Substantia nigra (tissue), 51 donors: ENCODE measurements at places on chromosomes 13 and 19.

- DNase-seq = no peak
Measured at GRCh38 chr19:47111006-47111621, 2.5 kb downstream of the ZC3H4 start.

DNA sequence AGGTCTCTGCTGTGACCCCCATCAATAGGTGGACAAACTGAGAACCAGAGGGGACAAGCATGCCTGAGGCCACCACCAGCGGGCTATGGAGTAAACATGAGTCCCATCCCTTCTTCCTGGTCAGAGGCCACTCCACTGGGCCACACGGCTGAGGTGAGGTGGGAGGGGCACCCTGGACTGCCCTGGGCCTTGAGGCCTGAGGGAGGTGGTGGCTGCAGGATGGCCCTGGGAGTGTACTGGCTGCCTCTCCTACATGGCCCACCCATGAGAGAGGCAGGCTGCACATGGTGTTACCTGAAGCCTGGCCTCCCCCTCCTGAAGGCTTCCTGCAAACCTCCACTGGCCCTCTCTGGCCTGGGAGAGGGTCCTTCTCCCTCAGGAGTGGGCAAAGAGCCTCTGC lies 222.4 kb downstream of the TUBA3C start:
- no peak for DNase-seq

DNA sequence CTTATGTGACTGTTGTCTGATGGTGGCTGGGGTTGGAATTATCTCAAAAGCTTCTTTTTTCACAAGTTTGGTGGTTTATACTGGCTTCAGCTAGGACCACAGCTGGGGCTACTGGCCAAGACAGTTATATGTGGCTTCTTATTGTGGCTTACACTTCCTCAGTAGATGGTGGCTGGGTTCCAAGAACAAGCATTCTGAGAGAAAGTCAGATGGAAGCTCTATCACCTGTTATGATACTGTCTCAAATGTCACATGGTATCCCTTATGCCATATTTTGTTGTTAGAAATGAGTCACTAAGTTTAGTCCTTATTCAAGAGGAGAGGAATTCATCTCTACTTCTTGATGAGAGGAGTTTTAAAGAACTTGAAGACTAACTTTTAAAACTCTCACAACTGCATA lies 41.6 kb downstream of the NDFIP2 start:
- DNase-seq = no peak

DNA sequence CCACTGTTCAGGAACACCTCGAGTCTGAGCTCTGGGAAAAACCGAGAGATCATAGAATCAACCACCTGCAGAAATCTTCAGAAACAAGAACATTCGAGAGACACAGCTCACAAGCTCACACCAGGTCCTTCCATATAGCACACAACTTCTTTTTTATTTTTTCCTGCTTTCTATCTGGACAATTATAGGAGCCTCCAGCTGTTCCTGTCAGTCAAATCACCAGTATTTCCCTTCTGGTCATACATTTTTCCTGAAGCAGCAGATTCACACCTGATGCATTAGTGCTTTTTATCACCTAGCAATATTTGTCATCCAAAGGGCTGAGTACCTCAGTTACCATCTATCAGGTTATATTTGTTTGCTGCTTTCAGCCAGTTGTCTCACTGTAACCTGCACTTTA lies 323.5 kb downstream of the FOXO1 start:
- DNase-seq = no peak

GRCh38 chr13:51906581-51906980 lies 44.8 kb downstream of the CCDC70 start:
- DNase-seq = peak; percentile 2

DNA sequence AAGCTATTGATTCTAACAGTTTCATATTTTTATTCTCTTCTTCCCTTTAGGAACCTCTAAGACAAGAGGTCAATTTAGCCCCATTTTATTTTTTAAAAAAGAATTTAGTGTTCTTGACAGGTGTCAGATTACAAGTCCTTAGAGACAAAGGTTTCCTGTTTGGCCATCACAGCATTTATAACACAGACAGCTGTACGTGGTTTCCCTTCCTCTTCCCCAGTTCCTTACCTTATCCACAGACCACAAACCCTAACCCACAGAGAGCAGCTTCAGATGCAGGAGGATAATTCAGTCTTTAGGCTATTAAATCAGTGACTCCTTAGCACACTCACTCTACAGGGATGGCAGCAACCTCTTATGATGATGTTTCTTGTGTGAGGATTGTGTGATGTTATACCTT lies 1210.1 kb downstream of the DIAPH3 start:
- no peak for DNase-seq
